Stimulated activated naive CD4-positive, alpha-beta T cell treated with Interleukin-2 at 50 U/mL for 16 hours (primary cell): ENCODE measurements at places on chromosomes 3 and 15.

DNA sequence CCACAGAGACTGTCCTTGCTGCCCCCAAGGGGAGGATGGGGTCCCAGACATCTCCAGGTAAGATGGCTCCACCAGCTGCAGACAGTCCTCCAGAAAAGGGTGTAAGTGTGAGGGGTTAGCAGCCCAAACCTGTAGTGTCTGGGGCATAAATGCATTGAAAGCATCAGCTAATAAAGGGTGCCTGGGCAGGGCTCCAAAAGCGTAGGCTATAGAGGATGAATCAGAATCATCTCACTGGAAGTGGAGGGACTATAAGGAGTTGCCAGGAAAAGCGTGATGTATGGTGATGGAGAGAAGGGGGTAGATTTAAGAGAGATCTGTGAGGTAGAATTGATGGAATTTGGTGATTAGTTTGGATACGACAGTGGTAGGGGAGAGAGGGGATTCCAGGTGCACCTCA lies 79.9 kb upstream of the ONECUT1 start:
- no peak for DNase-seq

DNA sequence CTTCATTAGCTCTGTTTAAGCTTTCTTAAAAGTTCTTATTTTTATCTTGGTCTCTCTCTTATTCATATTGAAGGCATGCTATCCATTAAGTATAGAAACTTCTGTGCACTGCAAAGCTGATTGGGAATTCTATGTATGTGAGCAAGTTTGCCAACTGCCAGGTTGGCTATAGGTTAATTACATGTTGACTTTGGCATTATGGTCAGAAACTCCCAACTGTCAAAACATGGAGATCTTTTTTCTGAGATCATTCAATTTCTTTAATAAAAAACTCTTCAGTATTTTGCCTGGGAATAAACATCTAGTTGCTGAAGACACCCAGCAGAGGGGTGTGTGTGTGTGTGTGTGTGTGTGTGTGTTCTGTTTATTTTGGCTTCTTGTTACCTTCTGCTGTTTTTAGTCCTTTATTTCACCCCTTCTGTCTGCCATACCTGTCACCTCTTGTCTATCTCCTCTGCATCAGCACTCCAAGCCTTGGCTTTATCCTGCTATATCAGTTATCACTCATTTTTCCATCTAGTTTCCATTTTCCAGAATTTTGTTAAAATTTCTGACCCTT lies 1.3 kb upstream of the ARL14 start:
- no peak for DNase-seq

DNA sequence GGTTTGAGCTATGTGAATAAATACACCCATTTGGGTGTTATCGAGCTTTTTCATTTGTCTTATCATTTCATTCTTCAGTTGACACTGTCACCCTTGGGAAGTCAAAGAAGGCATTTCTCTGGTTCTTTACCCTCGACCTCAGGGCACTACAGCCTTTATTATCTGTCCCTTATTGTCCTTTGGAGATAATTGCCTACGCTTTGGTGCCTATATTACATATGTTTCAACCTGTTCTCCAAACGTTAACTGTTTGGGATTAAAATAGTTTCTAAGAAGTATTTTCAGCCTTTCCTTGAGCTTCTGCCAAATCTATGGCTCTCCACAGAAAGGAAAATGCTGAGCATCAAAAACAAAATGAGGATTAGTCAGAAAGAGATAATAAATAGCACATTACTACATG lies 395.4 kb upstream of the ADAMTS9 start:
- DNase-seq, result no peak

- no peak for DNase-seq
Observed at GRCh38 chr3:57949785-57950615, 58.2 kb upstream of the FLNB start.

GRCh38 chr3:168591587-168591986 lies 495.9 kb upstream of the GOLIM4 start:
- no peak for DNase-seq

- DNase-seq, result no peak
Observed at GRCh38 chr3:87069971-87070370, 79.0 kb upstream of the VGLL3 start.

GRCh38 chr3:71489315-71489761 lies 94.2 kb downstream of the FOXP1 start:
- DNase-seq, result no peak

DNA sequence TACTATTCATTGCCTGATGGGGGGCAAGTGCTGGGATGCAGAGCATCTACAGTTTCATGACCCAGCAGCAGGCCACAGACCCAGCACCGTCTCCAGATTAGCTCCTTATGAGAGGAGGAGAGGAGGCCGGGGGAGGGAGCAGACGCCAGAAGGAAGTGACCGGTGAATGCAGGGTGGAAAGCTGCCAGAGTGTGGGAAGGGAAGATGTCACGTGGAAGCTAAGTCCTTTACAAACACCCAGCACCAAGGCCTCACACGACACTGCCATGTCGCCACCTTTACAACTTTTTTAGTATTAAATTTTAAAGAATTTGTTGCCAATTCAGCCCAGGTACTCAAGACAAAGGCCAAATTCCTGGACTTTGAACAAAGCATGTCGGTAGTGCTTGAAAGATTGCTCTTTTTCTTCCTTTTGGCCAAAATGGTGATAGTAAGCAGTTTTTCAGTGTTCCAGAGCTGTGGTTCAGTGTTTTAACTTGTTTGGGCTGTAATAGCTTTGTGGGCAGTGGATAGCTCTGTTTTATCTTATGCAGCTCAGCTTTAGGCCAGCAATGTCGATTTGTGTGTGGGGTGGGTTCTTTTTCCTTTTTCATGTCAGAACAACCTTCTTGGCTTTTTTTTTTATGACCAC lies 58.2 kb downstream of the ZBTB38 start:
- DNase-seq, result no peak

DNA sequence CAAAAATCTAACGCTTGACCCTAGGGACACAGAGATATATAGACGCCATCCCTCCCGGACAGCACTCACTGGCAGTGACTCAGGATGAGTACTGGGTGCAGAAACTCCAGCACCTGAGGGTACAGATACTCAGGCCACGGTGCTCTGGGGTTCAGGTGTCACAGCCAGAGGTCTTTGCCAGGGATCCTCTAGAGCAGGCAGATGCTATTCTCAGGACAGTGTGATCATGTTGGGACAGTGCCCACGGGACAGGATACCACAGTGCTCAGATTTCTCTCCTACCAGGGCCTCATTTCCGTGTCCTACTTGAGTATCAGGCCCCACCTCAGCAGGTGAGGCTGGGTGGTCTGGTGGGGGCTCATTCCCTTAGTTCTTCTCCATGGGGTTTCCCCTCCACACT lies 34.4 kb downstream of the HOMER2 start:
- DNase-seq, result no peak

DNA sequence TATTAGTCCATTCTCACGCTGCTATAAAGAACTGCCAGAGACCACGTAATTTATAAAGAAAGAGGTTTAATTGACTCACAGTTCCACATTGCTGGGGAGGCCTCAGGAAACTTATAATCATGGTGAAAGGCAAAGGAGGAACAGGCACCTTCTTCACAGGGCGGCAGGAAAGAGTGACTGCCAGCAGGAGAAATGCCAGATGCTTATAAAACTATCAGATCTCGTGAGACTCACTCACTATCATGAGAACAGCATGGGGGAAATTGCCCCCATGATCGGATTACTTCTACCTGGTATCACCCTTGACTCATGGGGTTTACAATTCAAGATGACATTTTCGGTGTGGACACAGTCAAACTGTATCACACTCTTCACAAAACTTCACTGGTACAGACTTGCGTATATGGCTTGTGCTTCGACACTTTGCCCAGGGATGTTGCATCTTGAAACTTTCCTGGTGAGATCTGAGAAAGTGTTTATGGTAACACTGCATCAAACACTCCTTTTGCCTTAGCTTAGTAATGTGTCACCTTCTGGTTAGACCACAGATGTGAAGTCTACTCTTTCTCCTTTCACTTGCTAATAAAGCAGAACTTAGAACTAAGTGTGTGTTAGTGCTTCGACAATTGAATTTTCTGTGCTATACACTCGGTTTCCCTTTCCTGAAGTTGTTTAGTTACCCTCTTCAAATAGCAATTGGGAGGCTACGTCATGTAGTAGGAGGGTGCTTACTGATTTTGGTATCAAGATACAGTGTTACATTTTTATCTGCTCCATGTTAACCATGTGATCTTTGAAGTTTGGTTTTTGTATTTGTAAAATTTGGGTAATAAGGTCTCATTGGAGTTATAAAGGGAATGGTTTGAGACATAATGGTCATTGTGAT lies 185.7 kb downstream of the LPP start:
- DNase-seq, result peak; percentile 62

DNA sequence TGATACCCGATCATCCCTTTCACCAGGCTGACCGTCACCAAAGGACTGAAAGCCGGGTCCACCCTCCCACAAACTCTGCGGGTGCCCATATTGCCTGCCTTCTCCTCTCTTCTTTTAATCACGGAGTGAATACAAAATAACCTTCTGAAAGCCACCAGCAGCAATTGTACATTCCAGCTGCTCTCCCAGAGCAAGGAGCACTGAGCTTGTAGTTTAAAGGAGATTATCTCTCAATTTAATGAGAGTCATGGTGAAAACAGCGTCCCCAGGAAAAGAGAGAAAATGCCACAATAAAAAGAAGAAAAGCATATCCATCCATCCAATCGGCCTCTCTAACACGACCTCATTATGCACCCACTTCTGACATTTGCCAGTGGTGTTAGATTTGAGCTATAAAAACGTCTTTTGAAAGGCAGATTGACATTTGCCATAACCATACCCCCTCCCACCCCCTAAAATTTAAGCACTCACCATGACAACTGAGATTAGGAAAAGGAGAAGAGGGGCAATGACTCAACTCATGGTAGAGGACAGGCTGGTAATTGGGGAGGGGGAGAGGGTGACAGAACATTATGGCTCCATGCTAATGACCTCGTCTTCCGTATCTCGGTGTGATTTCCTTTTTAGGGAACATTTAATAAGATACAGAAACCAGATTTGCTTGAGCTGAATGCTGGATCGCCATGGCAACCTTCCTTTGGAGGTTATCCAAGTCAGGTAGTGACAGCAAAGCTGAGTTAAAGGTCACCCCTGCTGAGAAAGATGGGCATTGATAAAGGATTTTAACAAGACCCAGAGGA lies 106.2 kb downstream of the ST8SIA2 start:
- no peak for DNase-seq

DNA sequence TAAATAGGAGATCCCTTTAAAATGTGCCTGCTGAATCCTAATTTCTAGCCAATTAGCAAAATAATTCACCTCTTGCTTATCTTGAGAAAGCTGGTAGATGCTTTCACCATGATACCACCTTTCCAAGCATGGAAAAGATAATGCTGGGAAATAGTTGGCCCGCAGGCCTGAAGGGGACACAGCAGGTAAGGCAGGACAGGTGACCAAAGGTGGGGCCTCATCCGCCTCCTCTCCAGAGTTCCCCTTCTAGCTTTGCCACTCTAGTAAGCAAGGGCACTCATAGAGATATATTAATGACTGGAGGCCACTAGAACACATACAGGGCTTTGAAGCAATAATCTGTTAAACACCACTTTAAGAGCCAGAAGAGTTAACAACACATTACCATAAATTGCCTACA lies 45.5 kb downstream of the SATB1 start:
- DNase-seq, result no peak

DNA sequence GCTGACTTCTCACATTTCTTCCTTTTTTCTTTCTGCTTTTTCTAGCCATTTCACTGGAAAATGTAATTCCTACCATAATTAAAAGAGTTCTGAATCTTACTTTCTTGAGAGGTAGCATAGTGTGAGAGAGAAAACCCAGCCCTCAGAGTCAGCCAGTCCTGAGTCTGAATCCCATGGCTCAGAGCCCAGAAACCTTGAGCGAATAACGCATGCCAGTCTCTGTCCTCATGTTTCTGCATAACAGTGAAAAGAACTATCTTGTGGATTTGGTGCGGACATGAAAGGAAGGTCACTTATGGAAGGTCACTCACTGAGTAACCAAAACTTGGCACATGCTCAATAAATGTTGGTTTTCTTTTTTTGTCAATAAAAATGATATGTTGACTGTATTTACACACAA lies 29.3 kb upstream of the SLCO3A1 start:
- no peak for DNase-seq

DNA sequence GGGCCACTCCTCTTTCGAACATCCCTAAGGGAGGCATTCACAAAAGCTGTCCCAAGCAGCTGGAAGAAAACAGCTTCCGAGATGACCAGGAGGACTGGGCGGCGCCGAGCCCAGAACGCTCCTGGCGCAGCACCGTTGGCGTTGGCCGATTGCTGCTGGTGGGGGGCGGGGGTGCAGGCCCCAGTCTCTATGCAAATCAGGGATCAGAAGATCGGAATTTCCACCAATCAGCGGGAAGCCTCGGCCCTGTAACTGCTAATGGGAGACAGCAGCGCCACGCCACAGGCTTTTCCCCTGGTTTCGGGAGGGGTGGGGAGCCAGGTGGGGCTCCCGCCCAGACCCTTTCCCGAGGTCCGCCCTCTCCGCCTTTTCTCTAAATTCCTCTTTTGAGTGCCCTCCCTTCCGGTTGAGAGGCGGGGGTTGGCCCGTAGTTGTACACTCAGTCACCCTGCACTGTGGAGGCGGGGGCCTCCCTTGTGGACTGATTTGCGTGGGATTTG lies 27.0 kb downstream of the HMCES start:
- no peak for DNase-seq

DNA sequence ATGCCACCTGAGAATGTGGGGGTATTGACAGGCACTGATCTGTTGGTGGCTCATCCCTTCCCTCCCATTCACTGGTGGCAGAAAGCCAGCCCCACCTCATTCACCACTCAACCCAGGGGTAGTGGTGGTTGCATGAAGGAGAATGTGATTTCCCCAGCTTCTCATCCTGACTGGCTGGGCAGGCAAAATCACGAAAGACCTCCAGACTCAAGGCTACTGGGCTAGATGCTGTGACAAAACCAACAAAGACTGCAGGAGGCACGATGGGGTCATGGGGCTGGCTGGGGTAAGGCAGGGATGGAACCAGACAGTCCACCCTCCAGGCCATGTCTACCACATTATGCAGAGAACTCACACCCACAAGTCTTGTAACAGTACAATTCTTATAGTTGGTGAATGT lies 33.9 kb downstream of the FSTL1 start:
- no peak for DNase-seq

- DNase-seq, result no peak
Observed at GRCh38 chr15:27902680-27903385, 196.3 kb downstream of the OCA2 start.

DNA sequence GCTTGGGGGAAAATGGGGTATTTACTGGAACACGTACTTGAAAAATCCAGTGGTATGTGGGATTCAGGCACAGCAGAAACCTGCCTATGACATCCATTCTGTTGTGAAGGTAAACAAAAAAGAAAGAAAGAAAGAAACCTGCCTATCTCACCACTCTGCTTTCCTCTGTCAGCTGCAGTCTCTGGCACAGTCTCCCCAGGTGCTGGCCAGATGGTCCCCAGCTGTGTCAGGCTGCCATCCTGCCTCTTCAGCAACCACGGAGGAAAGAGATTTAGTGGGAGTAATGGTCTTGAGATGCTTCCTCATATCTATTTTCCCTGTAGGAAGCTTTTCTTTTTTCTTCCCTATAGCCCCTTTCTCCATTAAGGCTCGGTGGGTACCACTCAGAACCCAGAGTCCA lies 2.5 kb upstream of the PXYLP1 start:
- DNase-seq, result no peak
